PC-9 (cell line): ENCODE measurements at places on chromosomes 2 and 18.
A peak's percentile ranks its signal among the peaks of the same experiment; 100 is the strongest.

GRCh38 chr2:209998596-209998995 is 3.8 kb upstream of the RPE start:
- DNase-seq = no peak

DNA sequence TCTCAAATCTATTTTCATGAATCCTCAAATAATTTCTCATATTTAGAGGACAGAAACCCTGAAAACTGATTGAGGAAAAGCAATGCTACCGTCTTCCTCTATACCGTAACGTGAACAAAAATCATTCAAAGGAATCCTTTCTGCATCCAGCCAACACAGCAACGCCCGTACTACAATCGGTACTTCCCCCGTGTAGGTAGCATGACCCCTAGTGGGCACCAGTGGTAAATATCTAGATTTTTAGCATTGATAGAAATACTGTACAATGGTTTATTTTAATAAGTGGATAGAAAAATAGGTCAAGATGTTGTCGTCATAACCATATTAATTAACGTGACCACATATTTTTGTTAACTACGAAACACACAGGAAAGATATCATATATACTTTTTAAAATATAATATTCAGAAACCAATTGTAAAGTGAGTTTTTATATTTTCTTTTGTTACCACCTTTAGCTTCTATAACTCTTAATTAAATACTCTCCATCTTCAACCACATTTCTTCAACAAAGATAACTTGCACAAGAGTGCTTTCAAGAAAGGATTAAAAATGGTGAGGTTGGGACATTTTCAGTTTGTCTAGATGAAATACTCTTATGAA is 194.1 kb downstream of the SS18 start:
- DNase-seq = no peak

- no peak for DNase-seq
Observed at GRCh38 chr2:31337860-31338259, 76.7 kb downstream of the XDH start.

DNA sequence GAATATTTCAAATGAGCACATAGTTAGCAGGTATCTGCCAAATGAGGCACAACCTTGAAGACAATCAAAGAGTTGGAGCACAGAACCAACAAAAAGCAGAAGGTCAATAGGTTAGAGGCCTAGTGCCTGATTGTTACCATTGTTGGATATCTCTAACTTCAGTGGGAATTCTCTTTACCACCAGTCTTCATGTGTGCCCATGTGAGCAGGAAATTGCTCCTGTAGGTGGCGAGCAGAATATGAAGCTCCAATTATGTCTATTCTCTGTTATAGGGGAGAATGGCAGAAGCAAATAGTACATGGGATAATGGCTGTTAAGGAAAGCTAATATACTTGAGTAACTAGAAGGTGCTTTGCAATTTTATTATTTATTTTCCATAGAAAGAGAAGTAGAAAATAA is 14.9 kb upstream of the ZNF385B start:
- DNase-seq = no peak

- DNase-seq = no peak
Observed at GRCh38 chr2:229728370-229728769, 14.0 kb upstream of the DNER start.

DNA sequence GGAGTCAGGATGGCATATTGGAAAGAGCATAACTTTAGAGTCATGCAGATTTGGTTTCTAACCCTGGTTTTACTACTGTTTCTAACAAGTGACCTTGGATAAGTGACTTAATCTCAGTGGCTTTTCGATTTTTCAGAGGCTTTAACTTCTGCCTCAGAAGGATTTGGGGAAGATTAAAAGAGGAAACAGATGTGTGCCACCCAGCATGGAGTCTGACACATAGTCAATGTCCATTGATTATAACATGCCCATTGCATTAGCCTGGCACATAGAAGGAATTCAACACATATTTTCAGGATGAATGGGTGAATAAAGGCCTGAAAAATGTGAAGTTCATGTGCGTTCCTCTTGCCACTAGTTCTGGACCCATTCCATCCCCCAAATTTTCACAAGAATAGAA is 438.2 kb downstream of the EPHA4 start:
- no peak for DNase-seq

GRCh38 chr2:231710799-231711676 is 2.7 kb downstream of the PTMA start:
- peak; percentile 27 for DNase-seq

DNA sequence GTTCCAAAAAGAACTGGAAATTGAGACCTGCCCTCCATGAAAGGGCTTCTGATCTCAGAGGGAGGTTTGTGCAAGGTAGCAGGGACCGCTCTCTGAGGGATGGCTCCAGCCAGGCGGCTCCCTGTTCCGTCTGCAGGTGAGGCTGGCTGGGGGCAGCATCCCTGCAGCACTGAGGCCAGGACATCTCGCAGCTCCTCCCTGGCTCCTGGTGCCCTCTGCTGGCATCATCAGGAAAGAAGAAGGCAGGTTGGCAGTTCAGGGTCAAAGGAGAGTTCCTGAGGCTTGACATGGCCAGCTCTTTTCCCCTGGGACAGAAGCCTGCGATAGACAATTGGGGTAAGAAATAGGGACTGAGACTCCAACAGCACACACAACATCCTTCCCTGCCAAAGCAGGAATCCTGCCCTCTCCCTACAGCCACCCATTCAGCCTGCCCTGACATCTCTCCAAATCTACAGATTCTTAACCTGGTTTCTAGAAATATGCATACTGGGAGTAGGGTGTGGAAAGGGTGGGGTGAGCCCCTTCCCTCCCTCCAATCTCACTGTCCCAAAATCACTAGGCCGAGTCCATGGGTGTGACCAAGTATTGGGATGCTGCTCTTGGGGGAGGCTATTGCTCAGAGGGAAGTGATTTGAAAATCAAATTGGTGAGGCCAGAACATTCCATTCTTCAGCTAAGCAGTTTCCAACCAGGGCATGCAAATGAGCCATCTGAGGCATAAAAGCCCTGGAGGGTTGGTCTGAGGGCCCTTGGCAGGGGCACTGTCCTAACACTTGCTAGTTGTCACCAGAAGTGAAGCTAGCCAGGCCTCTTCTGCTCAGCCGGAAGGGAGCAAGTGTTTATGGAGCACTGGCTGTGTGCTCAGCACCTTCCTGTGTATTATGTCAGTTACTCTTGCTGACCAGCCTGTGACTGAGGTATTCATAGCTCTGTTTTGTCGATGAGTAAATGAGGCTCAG is 185.4 kb downstream of the TFCP2L1 start:
- DNase-seq = peak; percentile 47
